ENCODE measurements at places on chromosomes 11 and 22. TPM values are rescaled to one million over a fixed set of nuclear protein-coding genes. Genes with fewer than 3 reads are reported as not detected.

RBM7 gene
- 74.3 TPM for total RNA-seq

CHST1 gene
- 0.15 TPM for total RNA-seq

KRTAP5-11 gene
- total RNA-seq: not detected

PNPLA3 gene
- total RNA-seq: 2.4 TPM

OR51B4 gene
- not detected for total RNA-seq

FXYD2 gene
- total RNA-seq: not detected
